Activated T-cell treated with anti-CD3 and anti-CD28 coated beads, Interleukin-2, amount 50 U/mL, for 72 hours (primary cell): ENCODE measurements at places on chromosomes 5 and 9.

DNA sequence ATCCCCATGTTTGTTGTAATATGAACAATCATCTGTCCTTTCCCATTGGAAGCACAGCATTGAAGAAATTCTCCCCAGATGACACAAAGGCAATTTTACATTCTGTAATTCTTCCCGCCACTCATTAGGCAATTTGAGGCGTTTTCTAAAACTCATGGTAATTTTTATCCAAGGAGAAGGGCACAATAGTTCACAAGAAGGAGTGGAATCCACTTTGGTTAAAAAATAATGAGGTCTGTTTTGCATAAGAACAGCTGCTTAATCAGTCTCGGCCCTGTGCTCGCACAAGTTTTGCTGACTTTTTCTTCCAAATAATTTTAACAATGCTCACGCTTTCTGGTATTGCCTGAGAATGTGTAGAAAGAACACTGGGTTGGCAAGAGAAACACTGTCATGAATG, 94.0 kb downstream of the CAVIN4 start:
- no peak for DNase-seq

DNA sequence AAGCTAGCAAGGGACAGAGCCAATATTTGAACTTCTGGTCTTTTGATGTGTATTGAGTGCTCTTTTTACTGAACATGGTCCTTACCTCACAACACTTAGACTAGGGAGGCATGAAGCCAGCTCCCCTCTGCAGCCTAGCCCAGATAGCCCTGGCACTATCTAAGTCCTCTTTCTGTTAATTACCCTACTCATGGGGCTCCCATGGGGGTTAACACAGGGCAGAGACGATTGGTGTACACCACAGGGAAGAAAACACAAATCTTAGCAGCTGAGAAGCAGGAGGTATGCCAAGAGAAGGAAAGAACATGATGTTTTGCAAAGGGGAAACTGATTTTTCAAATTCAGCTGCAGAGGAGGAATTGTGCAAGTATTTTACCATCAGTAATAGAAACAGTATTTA, 383.8 kb downstream of the TMEM232 start:
- no peak for DNase-seq

DNA sequence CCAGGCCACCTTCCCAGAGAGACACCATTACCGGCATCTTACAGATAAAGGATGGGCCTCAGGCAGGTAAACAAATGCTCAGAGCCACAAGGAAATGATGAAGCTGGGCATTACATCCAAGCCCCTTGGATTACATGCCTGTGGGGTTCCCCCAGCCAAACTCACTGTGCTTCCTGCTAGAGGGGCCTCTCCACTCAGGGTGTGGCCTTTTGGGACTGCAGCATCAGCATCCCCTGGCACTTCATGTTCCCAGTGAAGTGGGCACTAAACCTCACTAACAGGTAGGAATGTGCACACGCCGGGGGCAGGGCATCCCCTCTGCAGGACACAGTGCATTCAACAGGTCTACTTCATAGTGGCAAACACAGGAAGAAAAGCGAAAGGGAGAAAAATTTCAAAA, 125.9 kb downstream of the ROR2 start:
- no peak for DNase-seq

DNA sequence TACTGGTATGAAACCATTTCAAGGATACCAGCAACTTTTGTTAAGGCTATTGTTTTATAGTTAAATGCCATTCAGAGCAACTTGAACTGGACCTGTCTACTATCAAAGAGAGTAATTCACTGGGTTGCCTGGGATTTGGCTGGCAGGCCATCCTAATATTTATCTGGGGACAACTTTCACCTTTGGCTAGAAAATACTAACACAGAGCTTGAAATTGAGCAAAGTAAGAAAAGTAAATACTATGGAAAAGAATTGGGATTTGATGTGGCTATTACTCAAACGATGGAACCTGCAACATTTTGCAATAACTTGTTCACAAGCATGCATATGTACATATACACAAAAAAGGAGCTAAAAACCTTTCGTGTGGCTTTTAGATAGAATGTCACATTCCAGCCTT, 191.3 kb downstream of the DENND1A start:
- DNase-seq: no peak

GRCh38 chr5:123785162-123786071, 273.4 kb downstream of the CSNK1G3 start:
- DNase-seq: no peak

- DNase-seq: no peak
Measured at GRCh38 chr5:141875795-141876627, 2.2 kb downstream of the PCDH1 start.

DNA sequence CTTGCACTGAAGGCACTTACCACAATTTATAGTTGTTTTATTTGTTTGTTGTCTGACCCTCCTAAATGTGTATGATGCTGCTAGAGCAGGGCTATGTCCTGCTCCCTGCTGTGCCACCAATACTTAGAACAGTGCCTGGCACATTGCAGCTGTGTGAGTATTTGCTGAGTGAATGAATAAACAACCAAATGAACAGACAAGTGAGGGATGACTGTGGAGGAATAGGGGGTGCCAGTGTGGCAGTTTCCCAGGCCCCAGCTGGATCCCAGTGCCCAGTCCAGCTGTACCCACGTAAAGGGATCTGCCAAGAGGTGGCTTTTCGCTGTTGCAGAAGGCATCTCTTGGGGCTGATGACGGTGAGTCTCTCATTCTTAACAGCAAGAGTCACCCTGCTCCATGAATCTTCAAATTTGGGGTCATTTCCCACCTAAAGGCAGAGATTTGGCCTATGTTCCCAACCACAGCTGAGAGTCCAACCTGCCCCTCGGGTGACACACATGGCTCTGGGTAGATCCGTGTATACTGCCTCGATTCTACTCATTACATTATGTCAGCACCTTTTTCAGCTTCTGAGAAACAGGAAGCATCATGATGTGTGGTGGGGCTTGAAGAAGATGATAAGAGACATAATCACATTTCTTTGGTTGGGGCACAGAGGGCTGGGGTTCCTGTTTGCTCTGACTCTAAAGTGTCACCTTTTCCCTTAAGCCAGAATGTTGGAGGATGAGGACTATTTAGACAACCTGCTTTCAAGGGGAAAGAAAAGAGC, 14.3 kb downstream of the IL5 start:
- peak; percentile 8 for DNase-seq

DNA sequence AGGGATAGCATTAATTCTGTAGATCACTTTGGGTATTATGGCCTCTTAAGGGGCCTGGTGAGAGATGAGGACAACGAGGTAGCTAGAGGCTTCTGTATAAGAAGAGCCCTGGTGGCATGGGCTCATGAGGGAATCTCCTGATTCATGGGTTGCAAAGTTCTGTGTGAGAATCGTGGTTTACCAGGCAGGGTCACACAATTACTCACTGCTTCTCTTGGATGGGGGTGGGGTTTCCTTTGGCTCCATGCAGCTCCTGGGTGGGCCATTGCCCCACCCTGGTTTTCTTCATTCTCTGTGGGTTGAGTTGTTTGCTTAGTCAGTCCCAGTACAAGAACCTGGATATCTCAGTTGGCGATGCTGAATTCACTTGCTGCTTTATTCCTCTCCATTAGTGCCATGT, 30.9 kb upstream of the TNFSF15 start:
- peak; percentile 53 for DNase-seq

DNA sequence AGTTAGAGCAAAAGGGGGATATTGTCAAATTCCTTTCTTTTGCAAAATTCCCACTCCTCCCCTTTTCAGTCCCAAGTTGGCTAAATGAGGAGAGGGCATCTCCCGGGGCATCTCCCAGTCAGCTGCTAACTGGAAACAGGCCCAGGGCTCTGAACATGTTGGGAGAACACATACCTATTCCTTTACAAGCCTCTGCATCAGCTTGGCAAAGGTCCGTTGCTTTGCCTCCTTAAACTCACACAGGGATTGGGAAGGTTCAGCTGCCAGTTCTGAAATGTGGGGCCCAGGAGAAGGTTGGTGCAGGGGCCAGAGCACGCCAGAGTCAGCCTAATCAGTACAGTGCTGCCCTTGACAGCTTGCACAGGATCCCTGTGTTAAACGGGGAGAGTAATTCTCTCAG, 11.0 kb upstream of the DMRT3 start:
- DNase-seq: no peak

- no peak for DNase-seq
Measured at GRCh38 chr5:140018517-140018916, 24.6 kb downstream of the NRG2 start.

DNA sequence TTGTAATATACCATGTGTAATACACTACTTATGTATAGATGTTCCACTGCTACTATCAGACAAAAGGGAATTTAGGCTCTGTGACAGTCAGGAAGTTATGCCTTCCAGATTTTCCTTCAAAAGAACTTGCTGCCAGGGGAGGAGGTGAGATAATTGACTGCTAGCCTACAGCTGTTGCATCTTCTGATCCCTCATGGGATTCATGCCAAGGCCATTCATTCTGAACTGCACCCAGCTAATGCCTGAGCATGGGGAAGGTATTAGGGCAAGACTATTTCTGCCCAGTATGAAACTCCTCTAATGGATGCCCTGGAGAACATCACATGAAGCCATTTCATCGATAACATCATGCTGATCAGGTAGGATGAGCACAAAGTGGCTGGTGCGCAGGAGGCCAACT, 746.5 kb upstream of the ZNF608 start:
- no peak for DNase-seq

DNA sequence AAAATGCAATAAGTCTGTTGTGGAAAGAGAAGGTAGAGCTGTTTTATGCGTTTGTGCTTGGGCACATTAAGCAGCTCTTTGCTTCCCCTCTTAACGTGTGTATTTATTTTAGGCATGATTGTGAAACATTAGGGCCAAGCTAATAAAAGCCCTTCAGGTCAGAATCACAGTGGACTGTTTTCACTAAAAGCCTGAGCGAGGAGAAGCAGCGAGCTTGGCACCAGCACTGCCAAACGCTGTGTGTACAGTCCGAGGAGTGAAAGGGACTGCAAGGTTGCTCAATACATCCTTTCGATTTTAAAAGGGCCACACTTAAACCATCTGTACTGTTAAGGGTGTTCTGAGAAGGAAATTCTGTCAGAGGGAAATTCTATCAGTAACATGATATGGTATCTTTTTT, 107.2 kb upstream of the CKMT2 start:
- DNase-seq: no peak

GRCh38 chr5:22431840-22432239, 421.3 kb downstream of the CDH12 start:
- DNase-seq: no peak

DNA sequence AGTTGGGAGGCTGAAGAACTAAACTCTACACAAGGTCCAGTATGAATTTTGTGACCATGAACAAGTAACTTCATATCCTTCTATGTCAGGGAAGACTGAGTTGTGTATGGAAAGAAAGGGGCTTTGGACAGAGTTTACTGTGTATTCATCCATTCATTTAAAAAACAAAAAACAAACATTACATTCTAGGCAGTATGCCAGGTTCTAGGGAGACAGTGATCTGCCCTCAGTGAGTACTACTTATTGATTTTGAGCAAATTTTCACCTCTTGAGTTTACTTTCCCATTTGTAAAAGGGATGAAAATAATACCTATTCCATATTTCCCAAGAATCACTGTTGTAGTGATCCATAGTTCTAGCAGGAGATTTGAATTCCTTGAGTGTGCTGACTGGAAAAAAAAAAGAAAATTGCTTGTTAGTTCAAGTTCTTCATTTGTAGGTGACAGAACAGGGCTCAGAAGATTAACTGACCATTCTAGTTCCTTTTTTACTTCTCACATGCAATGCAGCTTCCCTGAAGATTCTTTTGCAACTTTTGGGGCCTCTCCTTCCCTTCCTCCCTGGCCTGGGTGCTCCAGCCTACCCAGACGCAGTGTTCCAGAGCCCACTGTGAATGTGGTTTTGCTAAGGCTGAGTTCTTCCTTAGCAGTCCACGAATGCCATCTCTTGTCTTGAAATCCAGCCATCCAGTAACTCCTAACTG, 2.6 kb upstream of the GAPVD1 start:
- DNase-seq: no peak

- DNase-seq: no peak
Measured at GRCh38 chr9:117704597-117704996, 394 bp downstream of the TLR4 start.

GRCh38 chr5:127447827-127448226, 69.6 kb upstream of the PRRC1 start:
- DNase-seq: no peak

- no peak for DNase-seq
Measured at GRCh38 chr5:74288448-74289108, 351.9 kb downstream of the ENC1 start.

DNA sequence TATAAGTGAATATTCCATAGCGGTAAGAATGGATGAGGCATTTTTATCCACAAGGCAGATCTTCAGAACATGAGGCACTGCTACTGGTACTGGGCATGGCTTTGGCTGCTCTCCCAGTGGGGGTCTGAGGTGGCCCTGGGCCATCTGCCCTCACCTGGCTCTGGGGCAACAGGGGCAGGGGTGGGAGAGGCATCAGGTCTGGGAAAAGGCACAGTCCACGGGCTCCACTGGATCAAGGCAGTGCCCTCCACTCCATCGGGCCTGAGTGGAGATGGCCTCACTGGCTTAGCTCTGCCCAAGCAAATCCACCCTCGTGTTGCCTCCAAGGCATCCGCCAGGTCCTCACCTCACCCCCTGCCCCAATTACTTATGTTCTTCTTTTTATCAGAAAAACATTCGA, 10.9 kb upstream of the NKD2 start:
- DNase-seq: no peak

- no peak for DNase-seq
Measured at GRCh38 chr5:159549046-159549445, 218.8 kb upstream of the IL12B start.

- peak; percentile 66 for DNase-seq
Measured at GRCh38 chr9:136694163-136694871, 7.1 kb upstream of the AGPAT2 start.

- no peak for DNase-seq
Measured at GRCh38 chr5:111954516-111955395, 197.8 kb upstream of the NREP start.

GRCh38 chr9:117411547-117411946, 3.3 kb downstream of the ASTN2 start:
- DNase-seq: peak; percentile 5

GRCh38 chr5:176671890-176672747, 24.8 kb downstream of the TSPAN17 start:
- DNase-seq: no peak

DNA sequence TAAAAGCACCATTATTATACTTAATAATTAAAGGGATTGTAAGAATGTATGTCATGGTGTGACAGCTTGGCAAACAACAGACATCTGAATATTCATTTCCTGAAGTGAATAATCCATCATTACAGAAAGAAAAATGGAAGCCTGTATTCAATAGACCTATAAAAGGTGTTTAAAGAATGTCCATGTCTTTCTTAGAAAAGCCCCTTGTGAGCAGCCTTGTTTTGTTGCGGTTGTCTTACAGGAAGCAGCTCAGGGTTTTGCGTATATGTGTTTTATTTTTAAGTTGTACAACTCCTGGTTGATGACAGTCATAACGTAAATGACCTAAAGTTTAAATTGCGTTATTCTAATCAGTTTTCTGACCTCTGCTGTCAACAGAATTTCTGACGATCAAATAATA, 53.8 kb downstream of the CAST start:
- no peak for DNase-seq
